ENCODE measurements at places on chromosomes 7 and 10. TPM values are rescaled to one million over a fixed set of nuclear protein-coding genes. Genes with fewer than 3 reads are reported as not detected.

Gene GRID2IP
- 1.1 TPM for polyA plus RNA-seq

Gene LDB3
- 1.5 TPM for polyA plus RNA-seq

Gene NEUROG3
- not detected for polyA plus RNA-seq

GRCh38 chr7:7251742-7252141 is 69.4 kb downstream of the C1GALT1 start:
- DNase-seq: no peak

- no peak for DNase-seq
Observed at GRCh38 chr7:132275416-132276233, 300.6 kb downstream of the PLXNA4 start.

Measured in renal cortex interstitium (tissue), 15 donors.